ENCODE measurements at places on chromosomes 2 and 18.

- DNase-seq = peak; percentile 58
These were observed 157.8 kb downstream of the SMAD2 start for GRCh38 chr18:47772374-47773248.

DNA sequence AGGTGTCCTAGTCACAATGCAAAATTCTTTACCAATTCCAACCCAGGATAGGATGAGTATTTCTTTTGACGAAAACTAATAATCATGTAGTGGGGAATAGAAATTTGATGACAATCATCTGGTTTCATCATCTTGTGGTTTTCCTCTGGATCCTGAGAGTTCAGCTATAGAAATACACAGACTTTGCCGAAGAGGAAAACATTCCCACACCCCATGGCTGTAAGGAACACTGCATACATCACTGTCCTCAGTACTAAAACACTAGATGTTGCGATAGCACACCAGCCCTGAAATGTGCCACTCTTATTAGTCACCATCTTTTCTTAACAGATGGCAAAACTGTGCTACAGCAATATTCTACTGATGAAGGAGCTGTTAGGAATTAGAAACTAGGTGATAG lies 29.4 kb downstream of the CERKL start:
- peak; percentile 43 for DNase-seq

DNA sequence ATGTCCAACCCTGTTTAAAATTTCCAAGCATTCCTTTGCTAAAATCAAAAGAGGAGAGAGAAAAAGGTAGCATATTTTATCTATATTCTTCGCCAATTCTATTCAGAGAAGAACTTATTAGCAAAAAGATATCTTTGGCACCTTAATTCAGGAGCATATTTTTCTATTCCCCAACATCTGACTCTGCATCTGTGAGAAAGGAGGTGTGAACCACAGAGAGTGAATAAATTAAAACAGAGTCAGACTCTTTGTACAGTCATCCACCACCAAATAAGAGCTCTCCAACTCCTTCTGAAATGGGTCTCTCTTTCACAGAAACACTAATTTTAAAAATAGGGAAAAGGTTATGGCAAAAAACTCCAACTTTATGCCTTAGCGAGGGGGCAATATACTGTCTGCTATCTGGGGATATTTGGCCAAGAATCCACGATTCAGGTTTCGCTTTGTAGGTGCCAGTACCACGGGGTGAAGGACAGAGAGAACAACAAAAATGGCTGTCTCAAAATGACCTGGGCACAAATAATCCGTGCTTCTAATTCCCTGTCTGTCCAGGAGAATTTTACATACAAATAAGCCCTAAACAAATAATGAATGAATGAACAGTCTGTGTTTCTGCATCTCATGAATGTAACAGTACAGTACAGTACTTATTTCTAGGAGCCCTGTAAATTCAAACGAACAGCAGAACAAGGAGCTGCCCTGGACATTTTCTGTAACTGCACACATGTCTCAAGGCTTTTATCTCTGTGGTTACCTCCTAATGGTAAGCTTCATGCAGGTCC lies 43.4 kb downstream of the EPB41L3 start:
- DNase-seq = peak; percentile 43

- no peak for DNase-seq
These were observed 322.3 kb upstream of the TCF4 start for GRCh38 chr18:55910296-55910695.

- DNase-seq = no peak
These were observed 18.0 kb upstream of the SRD5A2 start for GRCh38 chr2:31598694-31599093.

DNA sequence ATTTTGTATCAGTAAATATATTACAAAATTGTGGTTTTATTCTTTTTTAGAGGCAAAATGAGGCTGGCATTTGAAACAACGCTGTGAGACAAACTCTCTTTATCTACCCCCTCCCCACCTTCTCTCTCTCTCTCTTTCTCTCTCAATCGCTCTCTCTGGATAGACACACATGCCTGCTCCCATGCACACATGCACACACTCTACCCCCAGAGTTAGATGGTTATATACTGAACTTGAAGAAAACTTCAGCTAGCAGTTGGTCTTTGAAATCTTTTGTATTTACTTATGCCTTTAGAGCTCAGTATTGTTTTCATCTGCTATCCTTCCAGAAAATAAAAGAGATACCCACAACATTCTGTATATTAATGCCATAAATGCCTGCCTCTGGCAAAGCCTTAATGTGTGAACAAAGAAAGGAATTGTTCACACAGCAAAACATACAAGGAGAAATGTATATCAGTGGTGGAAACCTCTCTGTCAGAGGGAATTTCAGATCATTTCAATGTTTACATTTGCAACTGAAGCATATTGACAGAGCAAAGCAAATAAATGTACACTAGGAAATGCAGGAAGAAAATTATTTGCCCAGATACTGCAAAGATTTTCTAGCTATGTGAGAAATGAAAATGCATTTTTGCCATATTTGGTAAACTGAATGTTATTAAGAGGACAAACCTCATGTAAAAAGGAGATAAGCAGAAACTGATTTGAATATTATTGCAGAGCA lies 217.0 kb upstream of the UBE2E3 start:
- DNase-seq = no peak

DNA sequence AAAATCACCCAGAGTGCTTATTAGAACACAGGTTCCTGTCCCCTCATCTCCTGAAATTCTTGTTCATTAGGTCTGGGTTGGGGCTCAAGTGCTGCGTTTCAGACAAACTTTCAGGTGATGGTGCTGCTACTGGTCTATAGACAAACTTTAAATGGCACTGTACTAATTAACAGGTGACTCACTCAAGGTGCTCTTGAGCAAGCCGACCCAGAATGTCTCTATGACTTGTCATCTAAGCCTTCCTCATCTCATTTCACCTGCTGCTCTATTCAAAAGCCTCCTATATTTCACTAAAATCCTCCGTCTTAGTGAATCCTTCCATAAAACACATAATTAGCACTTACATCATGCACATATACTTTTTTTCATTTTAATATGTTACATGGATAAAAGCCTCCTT lies 29.9 kb upstream of the STK39 start:
- DNase-seq = peak; percentile 34

GRCh38 chr2:239368906-239369552 lies 31.8 kb downstream of the HDAC4 start:
- DNase-seq = no peak

DNA sequence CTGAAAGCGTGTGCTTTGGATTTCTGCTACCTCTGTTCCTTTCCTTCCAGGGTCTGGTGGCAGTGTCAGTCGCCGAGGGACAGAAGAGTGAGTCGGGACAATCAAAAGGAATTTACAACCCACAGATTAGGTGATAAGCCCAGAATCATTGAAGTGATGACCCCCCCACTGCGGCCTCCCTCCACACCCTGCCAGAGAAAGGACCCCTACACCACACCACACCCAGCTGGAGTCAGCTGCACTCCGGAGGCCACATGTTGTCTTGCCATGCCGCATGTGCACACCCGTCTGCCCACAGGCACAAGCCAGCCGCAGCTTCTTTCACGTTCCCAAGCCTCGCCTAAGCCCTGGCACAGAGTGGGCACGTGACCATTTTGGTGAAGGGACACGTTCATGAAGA lies 366.8 kb upstream of the SALL3 start:
- DNase-seq = no peak

All from renal cortical epithelial cell (primary cell).